ENCODE measurements at places on chromosomes 2 and 18.

- DNase-seq, result no peak
These were observed 117.3 kb downstream of the GALR1 start for GRCh38 chr18:77366720-77367641.

DNA sequence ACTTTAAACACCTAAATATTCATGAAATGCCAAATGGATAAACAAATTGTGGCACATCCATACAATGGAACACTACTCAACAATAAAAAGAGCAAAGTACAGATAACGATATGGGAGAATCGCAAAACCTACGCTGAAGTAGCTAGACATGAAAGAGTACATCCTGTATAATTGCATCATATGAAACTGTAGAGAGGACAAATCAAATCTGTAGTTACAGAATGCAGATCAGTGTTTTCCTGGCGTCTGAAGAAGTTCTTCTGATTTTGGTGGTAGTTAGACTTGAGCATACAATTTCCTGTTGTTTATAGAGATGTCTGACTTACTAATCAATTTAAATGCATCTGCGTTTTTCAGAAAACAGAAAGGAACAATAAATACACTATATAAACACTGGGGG is 394.4 kb downstream of the SOCS6 start:
- DNase-seq, result no peak

DNA sequence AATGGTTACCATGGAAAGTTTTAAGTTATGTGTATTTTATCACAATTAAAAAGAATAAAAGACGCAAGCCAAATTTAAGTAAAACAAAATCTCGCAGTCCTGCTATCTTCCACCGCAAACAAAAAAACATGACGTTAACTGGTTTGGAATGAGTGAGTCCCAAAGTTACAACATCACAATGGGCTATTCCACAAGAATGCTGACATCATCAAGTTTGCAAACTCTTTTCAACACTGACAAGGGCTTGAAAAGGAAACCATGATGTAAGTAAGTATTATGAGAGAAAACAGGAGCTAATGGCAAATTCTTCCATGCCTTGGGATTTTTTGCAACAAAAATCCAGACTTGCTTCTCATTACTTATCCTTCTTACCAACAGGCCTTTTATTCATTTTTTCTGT is 31.1 kb downstream of the SIGLEC15 start:
- DNase-seq, result no peak

DNA sequence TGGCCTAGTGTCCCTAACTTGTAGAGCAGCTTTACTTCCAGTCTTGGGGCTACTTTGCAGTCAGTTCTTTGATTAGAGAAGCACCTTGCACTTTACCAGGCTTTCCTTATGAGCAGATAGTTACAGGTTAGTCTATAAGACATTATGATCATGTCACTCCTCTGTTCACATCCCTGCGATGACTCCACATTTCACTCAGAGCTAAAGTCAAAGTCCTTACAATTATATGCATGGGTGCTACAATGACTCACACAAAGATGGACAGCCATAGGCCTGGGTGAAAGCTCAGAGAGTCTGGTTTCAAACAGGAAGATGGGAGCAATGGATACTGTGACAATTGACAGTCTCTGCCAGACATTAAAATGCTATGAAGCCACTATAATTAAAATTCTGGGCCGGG is 27.1 kb upstream of the SSB start:
- no peak for DNase-seq

GRCh38 chr18:63216516-63217311 is 102.9 kb downstream of the BCL2 start:
- DNase-seq, result no peak
